Mesothelial cell of epicardium (in vitro differentiated cells): ENCODE measurements at places on chromosomes 13 and 19.

- no peaks in the 10 kb centered on the region for H3K36me3 ChIP-seq
- H3K4me3 ChIP-seq, result no peak overlapping the region
- H3K27me3 ChIP-seq, result no peaks in the 10 kb centered on the region
- DNase-seq, result no peak
Measured at GRCh38 chr13:49779721-49780120, 12.8 kb downstream of the KPNA3 start.

- H3K27ac ChIP-seq, result no peak overlapping the region
- H3K36me3 ChIP-seq, result peaks cover 2% of the 10 kb centered on the region
- H3K27me3 ChIP-seq, result peaks cover 94% of the 10 kb centered on the region
- no peak for DNase-seq
- H3K4me1 ChIP-seq, result peaks cover 6% of the 10 kb centered on the region
Measured at GRCh38 chr13:112062072-112062567, 4.8 kb upstream of the SOX1 start.

DNA sequence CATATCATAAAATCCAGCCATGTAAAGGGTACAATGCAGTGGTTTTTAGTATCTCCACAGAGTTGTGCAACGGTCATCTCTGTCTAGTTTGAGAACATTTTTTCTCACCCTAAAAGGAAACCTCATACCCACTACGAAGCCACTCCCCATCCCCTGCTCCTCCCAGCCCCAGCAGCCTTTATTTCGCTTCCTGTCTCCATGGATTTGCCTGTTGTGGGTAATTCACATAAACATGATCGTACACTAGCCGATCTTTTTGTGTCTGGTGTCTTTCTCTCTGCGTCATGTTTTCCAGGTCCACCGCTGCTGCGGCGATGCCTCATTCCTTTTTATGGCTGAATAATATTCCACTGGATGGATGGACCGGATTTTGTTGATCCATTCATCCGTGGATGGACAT is 28.6 kb downstream of the BICRA start:
- no peak overlapping the region for H3K4me3 ChIP-seq
- DNase-seq, result no peak
- peak overlapping the region; percentile 89 for H3K27ac ChIP-seq
- H3K4me1 ChIP-seq, result peaks cover 12% of the 10 kb centered on the region

DNA sequence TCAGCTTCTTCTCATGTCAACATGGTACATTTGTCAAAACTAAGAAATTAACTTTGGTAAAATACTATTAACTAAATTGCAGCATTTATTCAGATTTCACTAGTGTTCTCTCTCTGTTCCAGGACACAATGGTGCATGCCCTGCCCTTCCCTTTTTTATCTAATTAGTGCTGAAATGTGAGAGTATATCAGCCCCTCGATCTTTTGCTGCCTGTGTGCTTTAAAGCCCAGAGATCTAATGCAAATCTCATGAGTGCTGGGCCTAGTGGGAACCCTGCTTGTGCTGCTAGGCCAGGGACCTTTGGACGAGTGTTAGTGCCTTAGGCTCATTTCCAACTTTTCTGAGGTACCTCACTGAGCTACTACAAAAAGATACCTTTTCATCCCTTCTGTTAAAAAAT is 221.1 kb upstream of the EDNRB start:
- H3K27me3 ChIP-seq, result peaks cover 3% of the 10 kb centered on the region
- H3K36me3 ChIP-seq, result no peaks in the 10 kb centered on the region
- no peak overlapping the region for H3K4me3 ChIP-seq
- H3K27ac ChIP-seq, result no peak overlapping the region

- H3K36me3 ChIP-seq, result no peaks in the 10 kb centered on the region
- H3K27me3 ChIP-seq, result peaks cover 1% of the 10 kb centered on the region
- no peak overlapping the region for H3K4me3 ChIP-seq
- peak overlapping the region; percentile 81 for H3K27ac ChIP-seq
- peaks cover 30% of the 10 kb centered on the region for H3K4me1 ChIP-seq
Measured at GRCh38 chr13:29676941-29677452, 81.5 kb upstream of the SLC7A1 start.

DNA sequence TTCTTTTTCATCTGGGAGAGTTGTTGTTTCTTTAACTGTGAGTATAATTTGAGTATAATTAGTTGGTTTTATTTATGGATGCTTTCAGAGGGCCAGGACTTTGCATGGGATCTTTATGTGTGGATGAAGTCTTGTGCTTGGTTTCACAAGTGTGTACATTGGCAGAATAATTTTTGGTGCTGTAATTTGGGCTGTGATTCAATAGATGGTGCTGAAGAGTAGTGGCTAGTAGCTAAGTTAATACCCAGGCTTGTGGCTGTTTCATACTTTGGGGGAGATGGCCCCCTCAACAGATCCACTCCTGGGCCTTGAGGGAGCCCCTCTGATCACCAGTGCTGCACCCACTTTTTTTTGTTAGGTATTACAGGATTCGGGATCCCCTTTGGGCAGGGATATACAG is 1142.4 kb downstream of the SLITRK1 start:
- DNase-seq, result no peak
- H3K4me1 ChIP-seq, result no peaks in the 10 kb centered on the region
- no peak overlapping the region for H3K4me3 ChIP-seq
- no peak overlapping the region for H3K27ac ChIP-seq

DNA sequence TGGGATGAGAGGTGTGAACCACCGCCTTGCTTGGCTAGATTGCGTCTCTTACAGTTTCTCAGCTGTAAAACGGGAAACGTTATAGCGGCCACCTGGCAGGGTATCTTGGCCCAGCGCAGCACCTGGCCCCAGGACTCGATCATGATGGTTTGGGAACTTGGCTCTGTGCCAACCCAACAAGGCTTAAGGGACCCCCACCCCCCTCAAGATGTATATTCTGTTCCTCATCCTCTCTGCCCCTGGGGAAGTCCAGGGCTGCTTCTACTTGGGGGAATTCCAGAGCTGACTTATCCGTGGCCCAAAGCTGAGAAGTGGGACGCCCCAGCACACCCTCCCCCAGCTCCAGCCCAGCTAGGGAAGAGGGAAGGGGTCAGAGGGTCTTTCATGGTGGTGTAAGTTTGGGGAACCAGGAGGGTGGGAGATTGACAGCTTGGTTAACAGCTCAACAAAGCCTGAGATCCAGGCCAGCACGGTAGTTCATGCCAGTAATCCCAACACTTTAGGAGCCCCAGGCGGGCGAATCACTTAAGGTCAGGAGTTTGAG is 695 bp downstream of the ICAM1 start:
- DNase-seq, result no peak
- peak overlapping the region; percentile 15 for H3K4me3 ChIP-seq
- H3K27ac ChIP-seq, result no peak overlapping the region
- peaks cover 50% of the 10 kb centered on the region for H3K27me3 ChIP-seq
- H3K4me1 ChIP-seq, result no peaks in the 10 kb centered on the region

GRCh38 chr13:51523082-51523518 is 61.2 kb upstream of the WDFY2 start:
- no peaks in the 10 kb centered on the region for H3K36me3 ChIP-seq
- peak overlapping the region; percentile 38 for H3K27ac ChIP-seq
- H3K27me3 ChIP-seq, result no peaks in the 10 kb centered on the region

DNA sequence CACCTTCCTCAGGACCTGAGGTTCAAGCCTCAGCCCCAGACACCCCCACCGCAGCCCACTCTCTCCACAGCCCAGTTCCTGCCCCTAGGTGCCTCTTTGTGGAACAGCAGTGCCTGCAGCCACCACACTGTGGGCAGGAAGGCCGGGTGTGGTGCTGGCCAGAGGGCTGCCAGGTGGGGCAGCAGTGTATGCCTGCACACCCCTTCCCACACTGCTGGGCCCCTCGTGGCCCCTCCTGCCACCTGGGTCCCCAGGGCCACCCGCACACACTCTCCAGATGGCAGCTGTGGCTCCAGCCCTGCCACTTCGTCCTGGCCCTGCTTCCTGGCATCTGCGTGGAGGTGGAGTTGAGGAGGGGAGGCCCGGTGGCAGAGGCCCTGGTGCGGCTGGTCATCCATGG is 35.1 kb downstream of the HPN start:
- DNase-seq, result no peak
- H3K4me1 ChIP-seq, result no peaks in the 10 kb centered on the region
- no peak overlapping the region for H3K4me3 ChIP-seq
- no peaks in the 10 kb centered on the region for H3K36me3 ChIP-seq

GRCh38 chr19:33868788-33869412 is 72.2 kb downstream of the KCTD15 start:
- DNase-seq, result no peak
- H3K4me3 ChIP-seq, result peak overlapping the region; percentile 52
- peaks cover 19% of the 10 kb centered on the region for H3K4me1 ChIP-seq
- H3K36me3 ChIP-seq, result no peaks in the 10 kb centered on the region
- no peaks in the 10 kb centered on the region for H3K27me3 ChIP-seq

DNA sequence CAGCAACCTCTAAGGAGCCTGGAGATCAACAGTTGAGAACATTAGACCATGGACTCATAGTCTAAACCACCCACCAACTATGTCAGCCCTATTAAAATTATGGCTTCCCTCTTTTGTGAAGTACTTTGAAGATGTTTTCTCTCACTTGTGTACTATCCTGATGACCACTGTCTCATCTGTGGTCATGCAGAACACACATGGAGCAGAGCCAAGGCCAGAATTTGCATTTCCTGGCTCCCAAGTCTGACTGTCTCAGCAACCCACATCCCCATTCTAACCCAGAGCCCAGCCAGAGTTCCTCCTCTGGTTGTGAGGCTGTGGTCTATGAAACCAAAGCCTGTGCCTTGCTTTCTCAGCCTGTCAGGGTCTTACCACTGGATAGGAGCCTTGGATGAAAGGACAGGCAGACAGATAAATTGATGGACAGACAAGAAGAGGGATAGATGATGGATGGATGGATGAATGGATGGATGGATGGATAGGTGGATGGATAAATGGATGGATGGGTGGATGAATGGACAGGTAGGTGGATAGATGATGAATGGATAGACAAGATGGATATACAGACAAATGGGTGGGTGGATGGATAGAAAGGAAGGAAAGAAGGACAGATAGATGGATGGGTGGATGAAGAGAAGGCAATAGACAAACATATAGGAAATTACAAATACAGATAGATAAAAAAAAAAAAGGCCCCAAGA is 35.4 kb downstream of the ZNF557 start:
- H3K4me1 ChIP-seq, result peaks cover 25% of the 10 kb centered on the region
- no peak overlapping the region for H3K27ac ChIP-seq
- no peak overlapping the region for H3K4me3 ChIP-seq
- no peak for DNase-seq
- no peaks in the 10 kb centered on the region for H3K36me3 ChIP-seq
- no peaks in the 10 kb centered on the region for H3K27me3 ChIP-seq

- peaks cover 20% of the 10 kb centered on the region for H3K4me1 ChIP-seq
- DNase-seq, result no peak
- no peaks in the 10 kb centered on the region for H3K36me3 ChIP-seq
- no peaks in the 10 kb centered on the region for H3K27me3 ChIP-seq
- peak overlapping the region; percentile 4 for H3K27ac ChIP-seq
Measured at GRCh38 chr13:40254394-40254793, 412.0 kb downstream of the FOXO1 start.

- no peaks in the 10 kb centered on the region for H3K27me3 ChIP-seq
- no peak for DNase-seq
- no peaks in the 10 kb centered on the region for H3K36me3 ChIP-seq
- H3K27ac ChIP-seq, result no peak overlapping the region
- no peak overlapping the region for H3K4me3 ChIP-seq
Measured at GRCh38 chr13:66040506-66040905, 1189.6 kb downstream of the PCDH9 start.

DNA sequence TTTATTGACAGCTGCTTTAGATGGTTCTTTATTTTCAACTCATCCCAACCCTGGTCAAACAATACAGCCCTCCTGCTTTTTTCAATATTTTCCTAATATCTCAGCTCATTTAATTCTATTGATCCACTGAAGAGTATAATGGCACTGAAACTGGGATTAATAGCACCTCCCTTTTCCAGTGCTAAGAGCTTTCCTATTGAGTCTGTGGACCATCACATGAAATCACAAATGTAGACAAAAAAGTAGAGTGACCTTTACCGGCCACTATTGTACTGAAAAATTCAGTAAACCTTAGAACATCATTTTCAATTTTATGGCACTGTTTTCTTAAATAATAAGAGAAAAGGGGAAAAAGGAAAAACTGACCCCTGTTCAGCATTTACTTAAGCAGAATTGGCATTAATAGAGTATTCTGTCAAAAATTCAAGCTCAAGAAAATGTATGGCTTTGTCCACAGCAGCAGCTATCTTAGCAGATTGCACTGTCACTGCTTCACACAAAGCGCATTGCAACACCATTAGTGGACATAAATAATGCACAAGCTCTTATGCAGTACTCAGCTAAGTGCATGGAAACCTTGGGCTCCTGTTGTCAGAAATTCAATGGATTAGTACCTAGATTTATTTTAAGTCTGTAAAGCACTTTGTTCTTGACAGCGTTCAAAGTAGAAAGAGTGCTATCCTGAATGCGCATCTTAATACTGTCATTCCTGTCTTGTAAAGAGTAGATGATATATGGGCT is 851.0 kb upstream of the KLHL1 start:
- H3K4me1 ChIP-seq, result peaks cover 19% of the 10 kb centered on the region
- no peak overlapping the region for H3K27ac ChIP-seq
- no peaks in the 10 kb centered on the region for H3K27me3 ChIP-seq
- no peaks in the 10 kb centered on the region for H3K36me3 ChIP-seq

DNA sequence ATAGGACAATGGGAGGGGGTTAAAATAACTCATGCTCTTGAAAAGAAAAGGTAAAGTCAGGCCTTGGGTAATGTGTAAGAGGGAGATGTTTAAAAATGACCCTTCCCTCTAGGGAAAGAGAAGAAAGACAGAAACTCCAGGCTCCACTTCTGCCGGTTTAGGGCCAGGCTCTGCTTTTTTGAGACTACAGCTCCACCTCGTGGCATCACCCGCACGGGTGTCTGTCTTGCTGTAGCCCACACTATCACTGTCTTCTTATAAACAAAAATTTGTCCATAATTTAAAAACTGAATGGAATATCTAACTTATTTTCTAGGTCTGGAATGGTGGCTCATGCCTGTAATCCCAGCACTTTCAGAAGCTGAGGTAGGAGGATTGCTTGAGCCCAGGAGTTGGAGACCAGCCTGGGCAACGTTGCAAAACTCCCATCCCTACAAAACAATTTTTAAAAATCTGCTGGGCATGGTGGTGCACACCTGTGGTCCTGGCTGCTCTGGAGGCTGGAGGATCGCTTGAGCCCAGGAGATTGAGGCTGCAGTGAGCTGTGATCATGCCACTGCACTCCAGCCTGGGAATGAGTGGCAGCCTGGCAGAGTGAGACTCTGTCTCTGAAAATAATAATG is 65.1 kb upstream of the GTF3A start:
- no peaks in the 10 kb centered on the region for H3K36me3 ChIP-seq
- no peak overlapping the region for H3K27ac ChIP-seq
- H3K4me1 ChIP-seq, result no peaks in the 10 kb centered on the region
- peak; percentile 81 for DNase-seq
- no peak overlapping the region for H3K4me3 ChIP-seq

- H3K27ac ChIP-seq, result peak overlapping the region; percentile 90
- no peaks in the 10 kb centered on the region for H3K36me3 ChIP-seq
- no peak overlapping the region for H3K4me3 ChIP-seq
- H3K4me1 ChIP-seq, result peaks cover 54% of the 10 kb centered on the region
Measured at GRCh38 chr13:44902738-44903137, 86.5 kb downstream of the NUFIP1 start.

GRCh38 chr13:96696389-96696900 is 297.8 kb downstream of the OXGR1 start:
- H3K4me1 ChIP-seq, result peaks cover 6% of the 10 kb centered on the region
- H3K36me3 ChIP-seq, result peaks cover 2% of the 10 kb centered on the region
- no peak for DNase-seq
- peaks cover 3% of the 10 kb centered on the region for H3K27me3 ChIP-seq
- peak overlapping the region; percentile 8 for H3K27ac ChIP-seq
